ENCODE measurements at places on chromosomes 5 and 9.
A peak's percentile ranks its signal among the peaks of the same experiment; 100 is the strongest.

DNA sequence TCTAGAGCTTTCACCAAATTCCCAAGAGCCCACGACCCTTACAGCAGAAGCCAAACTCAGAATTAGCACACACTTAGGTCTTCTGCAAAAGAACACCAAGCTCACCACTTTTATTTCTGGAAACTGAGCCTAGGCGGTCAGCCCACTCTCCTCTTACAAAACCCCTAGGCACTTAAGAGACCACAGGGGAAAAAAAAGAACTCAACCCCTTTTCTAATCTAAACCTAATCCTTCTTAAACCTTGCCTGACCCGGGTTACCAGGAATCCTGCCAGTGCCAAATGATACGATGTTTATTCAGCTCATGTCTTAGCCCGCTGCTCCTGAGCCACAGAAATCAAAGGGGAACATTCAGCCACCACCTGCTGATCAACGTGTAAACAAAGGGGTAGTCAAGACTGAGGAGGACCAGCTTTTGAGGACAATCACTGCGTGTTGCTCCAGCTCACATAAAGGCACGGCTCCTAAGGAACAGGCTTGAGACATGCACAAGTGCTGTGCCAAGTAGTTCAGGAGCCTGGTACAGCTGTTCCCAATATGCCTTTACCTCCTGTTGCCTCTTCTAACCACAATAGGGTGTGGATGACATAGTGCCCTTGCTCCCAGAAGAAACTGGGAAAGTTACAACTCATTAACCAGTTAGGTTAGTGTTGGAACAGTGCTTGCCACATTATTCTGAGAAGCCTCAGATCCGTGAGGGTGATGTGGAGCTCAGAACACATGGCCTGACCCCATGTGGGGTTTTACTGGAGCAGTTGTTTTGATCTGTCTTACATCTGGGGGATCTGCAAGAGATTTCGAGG, 49.3 kb downstream of the ZFAND5 start:
- DNase-seq: peak; percentile 92

GRCh38 chr5:65721050-65721719, 724 bp downstream of the SGTB start:
- DNase-seq: peak; percentile 96

DNA sequence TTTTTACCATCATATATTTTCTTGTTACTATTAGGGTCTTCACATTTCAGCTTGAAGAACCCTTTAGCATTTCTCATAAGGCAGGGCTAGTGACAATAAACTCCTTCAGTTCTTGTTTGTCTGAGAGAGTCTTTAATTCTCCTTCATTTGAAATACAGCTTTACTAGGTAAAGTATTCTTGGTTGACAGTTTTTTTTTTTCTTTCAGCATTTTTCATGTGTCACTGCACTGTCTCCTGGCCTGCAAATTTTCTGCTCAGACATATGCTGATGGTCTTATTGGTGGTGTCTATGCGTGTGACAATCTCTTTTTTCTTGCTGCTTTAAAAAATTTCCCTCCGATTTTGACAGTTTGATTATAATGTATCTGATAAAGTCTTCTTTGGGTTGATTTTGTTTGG, 399.9 kb downstream of the SH3GL2 start:
- DNase-seq: no peak

DNA sequence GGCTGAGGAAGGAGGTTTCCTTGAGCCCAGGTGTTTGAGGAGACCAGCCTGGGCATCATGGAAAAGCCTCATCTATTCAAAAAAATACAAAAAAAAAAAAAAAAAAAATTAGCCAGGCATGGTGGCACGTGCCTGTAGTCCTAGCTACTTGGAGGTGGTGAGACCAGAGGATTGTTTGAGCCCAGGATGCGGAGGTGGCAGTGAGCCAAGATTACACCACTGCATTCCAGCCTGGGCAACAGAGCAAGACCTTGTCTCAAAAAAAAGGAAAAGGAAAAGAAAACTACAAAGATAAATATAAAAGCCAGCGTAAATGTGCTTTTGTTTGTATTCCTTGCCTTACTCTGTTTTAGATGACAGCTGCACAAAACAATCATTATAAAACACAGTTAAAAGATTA, 2249.2 kb upstream of the C9orf72 start:
- no peak for DNase-seq

DNA sequence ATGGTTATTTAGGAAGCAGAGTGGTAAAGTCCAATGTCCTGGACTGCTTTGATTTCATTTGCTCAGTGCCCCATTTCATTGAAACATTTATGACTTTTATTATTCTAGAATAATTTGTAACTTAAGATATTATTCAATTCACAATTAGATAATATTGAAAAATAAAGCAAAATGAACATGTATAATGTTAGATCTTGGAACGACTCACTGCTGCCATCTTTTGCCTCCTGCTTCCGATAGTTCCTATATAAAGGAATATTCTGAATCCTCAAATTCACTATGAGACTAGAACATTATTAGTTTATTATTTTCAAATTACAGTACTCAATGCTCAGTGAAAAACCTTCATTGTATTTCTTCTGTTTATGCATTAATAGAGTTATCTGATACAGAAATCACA, 2.3 kb upstream of the CTNND2 start:
- DNase-seq: no peak

DNA sequence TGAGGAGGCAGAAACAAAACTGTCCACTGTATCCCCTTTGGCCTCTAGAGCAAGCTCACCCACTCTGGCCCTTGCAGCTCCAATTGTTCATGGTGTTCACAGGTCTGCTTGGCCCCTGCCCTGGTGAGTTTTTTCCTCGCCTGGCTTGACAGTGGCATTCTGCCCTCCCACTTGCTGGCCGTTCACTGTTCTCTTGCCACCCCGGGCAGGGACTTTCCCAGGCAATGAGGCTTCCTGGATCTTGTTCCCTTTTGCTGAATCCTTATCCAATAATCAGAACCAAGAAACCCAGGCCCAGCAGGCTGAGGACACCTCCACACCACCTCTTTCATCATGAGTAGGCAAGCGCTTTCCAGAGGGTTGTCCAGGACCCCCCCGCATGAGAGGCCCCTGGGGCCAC, 31.2 kb downstream of the ZNF618 start:
- DNase-seq: no peak

DNA sequence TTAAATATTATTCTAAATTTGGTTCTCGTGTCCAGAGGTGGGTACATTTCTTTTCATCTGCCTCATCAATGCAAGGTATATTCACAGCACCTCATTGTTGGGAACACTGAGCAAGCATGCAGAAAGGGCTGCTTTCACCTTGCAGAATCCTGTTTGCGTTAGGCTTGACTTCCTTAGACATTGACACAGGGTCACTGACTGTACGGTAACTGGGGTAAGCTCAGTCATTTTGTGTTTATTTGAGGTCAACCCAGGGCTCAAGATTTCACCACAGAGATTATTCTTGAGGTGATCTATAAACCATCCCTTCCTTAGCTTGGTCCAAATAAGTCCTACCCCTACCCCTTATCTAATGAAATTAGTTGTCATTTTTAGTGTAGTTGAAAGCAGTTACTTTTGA, 1.7 kb upstream of the PTPDC1 start:
- DNase-seq: no peak

- peak; percentile 68 for DNase-seq
Observed at GRCh38 chr5:60210810-60211209, 317.3 kb upstream of the PDE4D start.

- peak; percentile 67 for DNase-seq
Observed at GRCh38 chr5:96049398-96050272, 88.0 kb upstream of the ELL2 start.

DNA sequence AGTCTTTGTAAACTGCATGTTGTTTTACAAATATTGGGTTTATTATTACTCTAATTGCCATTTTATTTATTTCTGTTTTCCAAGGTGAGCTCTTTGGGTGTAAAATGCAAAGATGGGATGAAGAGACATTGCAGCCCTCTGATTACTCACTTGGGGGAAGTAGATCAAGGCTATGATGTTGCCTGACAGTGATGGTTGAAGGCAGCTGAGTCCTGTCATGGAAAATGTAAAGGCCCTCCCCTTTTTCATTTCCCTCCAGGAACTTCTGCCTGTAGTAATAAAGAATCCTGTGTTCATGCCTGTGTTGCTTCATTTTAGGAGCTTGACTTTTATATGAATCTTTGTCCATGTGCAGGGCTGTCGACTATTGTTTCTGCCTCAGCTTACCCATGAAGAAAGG, 605.4 kb upstream of the CLINT1 start:
- DNase-seq: no peak

DNA sequence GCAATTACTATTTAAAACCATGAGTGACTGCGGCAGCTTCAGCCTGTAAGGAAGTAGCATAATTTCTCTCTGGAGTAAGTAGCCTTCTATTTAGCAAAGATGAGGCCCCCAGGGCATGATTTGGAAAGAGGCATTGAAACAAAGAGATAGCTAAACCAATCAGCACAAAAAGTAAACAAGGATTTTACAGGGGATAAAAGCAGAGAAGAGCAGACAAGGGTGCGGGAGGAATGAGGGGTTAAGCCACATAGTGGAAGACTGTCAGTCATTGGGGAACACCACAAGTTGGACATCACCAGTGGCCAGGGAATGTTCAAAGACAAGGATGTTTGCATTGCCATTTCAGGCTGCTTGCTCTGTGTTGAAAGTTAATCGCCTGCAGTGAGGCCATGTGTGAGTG, 24.0 kb upstream of the C5orf63 start:
- DNase-seq: peak; percentile 97

GRCh38 chr5:67379753-67380152, 183.2 kb upstream of the CD180 start:
- no peak for DNase-seq

DNA sequence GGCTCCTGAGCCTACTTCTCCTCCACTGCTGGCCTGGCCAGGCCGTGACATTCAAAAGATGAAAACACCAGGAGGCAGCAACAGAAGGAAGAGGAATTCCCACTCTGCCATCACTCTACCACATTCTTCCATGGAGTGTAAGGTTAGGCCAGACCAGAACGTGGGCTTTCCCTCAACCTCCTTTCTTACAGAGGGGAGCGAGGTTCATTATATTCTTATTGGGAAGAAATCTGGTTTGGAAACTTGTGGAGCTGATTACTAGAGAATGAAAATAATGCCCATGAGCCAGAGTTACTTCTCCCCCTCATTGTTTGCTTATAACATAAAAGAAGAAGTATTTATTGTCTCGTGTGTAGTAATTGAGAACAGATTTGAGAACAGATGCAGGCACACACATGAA, 136.3 kb upstream of the BASP1 start:
- DNase-seq: no peak

Measured in NCI-H69 (cell line).